ENCODE measurements at places on chromosomes 1 and 21. TPM values are rescaled to one million over a fixed set of nuclear protein-coding genes. Genes with fewer than 3 reads are reported as not detected.
A peak's percentile ranks its signal among the peaks of the same experiment; 100 is the strongest.

DNA sequence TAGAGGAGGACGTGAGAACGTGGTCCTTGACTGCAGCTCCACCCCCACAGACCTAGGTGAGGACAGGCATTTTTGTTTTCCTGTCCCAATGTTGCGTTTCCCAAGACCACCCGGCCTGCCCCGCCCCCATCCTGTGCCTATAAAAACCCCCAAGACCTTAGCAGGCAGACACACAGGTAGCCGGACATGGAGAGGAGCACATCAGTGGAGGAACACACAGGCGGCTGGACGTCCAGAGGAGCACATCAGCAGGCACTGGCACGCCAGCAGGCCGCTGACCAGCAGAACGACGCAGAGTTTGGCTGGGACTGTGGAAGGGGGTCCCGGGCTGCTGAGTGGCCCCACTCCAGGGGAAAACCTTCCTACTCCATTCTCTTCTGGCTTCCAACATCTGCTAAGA, 12.7 kb upstream of the HMGCL start:
- no peak for DNase-seq

DNA sequence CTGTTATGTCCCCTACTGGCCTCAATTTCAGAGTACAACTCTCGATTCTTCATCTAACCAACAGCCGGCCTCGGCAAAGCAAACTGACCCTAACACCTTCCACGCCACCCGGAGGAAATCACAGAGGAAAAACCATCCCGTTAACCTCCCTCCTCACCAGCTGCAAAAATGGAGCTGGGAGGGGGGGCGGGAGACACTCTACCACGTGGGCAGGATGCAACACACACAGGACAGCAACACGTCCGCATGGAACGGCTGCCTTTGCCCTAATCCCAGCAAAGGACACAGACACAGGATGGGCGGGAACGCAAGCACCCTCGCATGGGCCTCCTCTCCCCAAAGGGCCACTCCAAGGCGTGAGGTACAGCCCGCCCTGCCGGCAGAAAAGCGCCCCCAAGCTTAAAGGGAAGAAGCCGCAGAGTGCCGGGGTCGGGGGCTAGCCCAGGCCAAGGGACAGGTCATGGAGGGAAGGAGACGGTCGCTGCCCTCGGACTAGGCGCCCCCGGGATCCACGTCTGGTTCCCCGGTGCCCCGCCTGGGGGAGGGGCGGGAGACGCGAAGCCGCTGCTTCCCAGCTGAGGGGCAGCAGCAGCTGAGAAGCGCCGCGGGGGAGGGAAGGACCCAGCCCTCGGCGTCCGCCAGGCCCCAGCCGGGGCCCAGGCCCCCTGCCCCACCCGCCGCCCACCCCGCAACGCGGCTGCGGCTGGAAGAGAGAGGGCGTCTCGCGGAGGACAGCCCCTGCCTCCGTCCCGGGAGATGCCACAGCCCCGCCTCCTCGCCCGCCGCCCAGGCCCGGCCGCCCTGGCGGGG, 590 bp downstream of the FOXJ3 start:
- peak; percentile 82 for DNase-seq

GRCh38 chr1:1225238-1225845, 6.5 kb downstream of the SDF4 start:
- no peak for DNase-seq

Gene ARHGAP29
- 254 TPM for total RNA-seq

DNA sequence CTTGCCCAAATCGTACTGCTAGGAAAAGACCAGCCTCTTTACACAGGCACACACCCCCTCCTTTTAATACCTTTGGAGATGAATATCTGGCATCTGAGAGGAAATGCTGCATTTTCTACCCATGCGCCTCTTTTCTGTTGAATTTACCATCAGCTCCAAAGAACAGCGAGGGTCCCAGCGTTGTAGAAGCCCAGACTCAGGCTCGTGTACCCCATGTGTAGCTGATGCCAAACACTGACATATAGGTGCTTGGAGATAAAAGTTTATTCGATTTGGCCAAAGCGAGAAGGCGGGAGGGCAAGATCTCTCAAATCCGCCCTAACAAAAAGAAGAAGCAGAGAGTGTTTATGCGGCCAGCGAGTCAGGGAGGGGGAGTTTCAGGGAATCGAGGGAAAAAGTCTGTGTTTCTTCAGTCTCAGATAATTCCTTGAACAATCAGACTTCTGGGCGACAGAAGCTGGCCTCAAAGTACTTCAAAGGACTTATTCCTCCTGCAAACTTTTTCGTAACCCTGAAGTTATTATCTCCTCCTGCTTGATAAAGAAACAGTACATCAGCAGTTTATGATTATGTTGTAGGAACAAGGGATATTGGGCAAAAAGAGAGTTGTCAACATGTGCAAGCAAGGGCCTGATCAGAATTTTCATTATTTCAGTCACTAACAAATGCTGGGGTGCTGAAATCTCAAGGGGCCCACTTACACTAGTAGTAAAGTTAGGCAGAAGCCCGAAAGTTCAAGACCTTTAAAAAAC, 642 bp upstream of the CREG1 start:
- DNase-seq: no peak

DNA sequence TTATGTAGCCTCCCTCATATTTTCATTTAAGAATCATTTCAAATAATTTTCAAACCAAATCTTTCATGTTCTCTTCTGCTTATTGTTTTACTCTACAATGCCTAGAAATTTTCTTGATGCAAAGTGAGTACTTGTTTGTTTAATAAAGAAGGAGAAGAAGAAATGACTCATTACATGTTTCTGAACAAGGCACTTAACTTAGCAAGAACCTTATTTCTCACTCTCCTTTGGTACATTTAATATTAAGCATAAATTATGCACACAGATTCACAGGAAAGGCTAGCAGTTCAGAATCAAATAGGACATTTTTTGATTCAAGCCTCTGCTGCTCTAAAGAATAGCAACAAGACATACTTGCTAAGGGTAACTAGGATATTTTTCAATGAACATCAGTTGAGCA, 9.1 kb downstream of the SCYL3 start:
- DNase-seq: no peak

Gene S100A16
- total RNA-seq: 581 TPM

Gene CD5L
- not detected for total RNA-seq

All from dermis blood vessel endothelial cell (primary cell).